ENCODE measurements at places on chromosomes 11 and 22.

DNA sequence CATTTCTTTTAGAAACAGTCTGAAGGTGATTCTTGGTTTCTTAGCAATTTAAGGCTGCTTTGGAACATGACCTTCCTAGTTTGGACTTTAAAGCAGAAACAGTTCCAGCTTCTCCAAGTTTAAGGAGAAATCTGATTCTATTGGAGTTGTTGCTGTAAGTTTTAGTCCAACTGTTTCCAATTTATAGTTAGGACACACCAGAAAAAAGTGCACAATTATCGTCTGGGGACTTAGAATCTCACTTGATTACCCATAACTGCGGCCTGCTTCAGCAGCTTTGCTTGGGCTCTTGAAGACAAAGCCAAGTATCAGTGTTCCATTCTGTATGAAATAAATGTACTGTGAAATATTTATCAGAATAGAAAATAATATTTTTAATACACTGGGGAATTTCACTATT, 246.6 kb downstream of the TMEM135 start:
- DNase-seq = no peak

DNA sequence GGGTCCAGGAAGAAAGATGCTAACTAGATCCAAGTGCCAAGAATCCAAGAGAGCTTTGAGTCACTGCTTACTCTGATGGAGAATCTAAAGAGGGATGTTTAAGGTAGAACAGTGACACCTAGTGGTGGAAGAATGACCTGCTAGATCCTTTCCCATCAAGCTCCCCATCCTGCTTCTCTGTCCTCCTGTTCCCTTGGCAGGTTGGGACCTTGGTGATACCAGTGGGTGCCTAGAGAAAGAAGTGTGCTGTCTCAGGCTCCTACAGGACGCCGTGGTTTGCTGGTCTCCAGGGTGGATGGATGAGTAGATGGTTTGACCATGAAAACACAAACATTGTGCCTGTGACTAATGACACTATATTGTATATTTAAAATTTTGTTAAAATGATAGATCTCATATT, 383.7 kb downstream of the TMEM135 start:
- peak; percentile 62 for DNase-seq

GRCh38 chr11:297586-298405, 1.5 kb downstream of the IFITM5 start:
- DNase-seq = no peak

- DNase-seq = no peak
Observed at GRCh38 chr22:33889748-33890147, 30.5 kb downstream of the LARGE1 start.

DNA sequence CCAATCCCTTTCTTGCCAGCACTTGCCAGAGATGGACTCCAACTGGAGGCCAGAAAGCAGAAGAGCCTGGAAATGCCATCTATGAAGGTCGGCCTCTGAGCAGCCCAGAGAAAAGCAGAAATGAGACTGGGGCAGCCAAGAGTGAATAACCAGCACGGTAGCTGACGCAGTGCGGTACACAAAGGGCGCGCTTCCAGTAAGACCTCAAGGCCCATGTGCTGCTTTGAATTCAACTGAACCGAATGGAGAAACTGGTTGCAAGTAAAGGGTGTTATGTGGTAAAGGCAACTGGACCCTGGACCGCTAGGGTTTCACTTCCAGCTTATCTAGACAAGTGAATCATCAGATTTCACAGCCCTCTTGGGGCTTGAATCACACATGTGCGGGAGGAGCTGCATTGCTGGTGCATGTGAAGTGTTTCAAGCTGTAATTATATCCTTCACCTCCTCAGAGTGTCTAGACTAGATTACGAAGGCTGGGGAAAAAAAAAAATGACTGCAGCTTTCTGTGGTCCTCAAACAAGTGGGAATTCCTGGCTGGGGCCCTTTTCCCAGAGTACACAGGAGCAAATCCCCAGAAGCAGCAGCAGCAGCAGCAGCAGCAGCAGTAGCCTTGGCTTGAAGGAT, 128.9 kb downstream of the CCDC34 start:
- DNase-seq = no peak

DNA sequence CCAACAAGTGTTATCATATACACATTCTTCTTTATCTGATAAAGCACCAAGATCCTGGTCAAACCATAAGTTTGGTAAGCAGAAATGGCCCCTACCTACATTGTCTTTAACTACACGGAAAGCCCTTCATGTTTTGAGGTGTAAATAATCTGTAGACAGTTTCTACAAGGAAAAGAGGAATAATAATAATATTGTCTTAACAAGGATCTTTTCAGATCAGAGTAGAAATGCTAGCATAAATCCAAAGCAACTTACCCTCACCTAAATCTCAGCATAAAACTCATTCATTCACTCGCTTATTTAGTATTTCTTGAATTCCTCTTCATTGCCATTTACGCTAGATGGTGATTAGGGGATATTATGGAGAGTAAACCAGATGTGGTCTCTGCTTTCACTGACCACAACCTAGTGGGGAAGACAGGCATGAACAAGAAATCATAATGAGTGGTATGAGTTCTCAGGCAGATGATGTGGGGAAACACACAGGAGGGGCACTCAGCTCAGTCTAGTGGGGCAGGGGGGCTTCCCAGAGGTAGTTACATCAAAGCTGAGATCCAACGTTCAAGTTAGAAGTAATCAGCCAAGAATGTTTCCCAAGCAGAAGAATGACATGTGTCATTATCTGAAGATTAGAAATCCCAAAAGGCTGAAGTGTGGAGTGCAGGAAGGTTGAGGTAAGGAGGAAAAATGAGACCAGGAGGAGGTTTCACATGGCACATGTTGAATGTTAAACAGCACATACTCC, 65.4 kb upstream of the ZC3H12C start:
- no peak for DNase-seq

- DNase-seq = no peak
Observed at GRCh38 chr11:5336331-5336730, 7.0 kb downstream of the OR51B5 start.

GRCh38 chr11:108870373-108871020, 205.6 kb downstream of the DDX10 start:
- no peak for DNase-seq

DNA sequence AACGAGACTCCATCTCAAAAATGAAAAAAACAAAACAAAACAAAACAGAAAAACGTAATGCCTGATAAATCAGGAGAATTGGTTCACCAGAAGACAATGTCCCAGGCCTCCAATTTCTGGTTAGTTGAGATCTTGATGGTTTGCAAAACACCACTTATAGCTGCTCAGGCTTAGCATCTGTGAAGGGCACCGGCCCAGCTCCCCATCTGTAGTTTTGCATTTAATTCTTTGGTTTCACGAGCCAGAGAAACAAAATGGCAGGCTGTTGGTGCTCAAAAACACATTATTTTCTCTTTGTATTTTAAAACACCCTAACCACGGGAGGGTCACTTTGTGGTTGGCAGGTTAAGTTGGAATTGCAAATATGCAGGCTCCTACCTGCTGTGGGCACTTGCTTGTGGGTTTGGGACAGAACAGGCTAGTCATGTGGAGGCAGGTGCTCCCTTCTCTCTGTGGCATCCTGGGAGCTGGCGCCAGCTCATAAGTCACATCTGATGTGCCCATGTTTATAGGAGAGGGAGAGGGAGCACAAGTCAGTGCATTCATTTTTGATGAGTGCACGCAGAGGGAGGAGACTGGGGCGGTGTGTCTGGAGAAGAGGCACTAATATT, 145.9 kb downstream of the CEP164 start:
- no peak for DNase-seq

DNA sequence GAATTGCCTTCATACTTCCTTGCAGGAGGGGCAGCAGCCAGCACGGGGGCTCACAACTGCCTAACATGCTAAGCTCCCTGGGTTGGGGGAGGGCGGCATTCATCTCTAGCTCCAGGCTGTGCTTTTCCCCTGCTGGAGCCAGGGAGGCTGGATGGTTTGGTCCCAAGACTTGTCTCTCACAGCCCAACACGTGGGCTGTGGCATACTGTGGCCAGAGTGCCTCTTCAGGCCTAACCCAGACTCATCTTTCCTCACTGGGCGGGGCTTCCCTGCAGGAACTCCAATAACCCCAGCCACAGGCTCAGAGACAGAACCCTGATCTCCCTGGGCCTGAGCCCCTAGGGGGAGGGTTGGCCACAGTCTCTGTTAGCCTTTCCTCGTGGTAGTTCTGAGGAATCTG, 121.9 kb upstream of the PLET1 start:
- DNase-seq = no peak

DNA sequence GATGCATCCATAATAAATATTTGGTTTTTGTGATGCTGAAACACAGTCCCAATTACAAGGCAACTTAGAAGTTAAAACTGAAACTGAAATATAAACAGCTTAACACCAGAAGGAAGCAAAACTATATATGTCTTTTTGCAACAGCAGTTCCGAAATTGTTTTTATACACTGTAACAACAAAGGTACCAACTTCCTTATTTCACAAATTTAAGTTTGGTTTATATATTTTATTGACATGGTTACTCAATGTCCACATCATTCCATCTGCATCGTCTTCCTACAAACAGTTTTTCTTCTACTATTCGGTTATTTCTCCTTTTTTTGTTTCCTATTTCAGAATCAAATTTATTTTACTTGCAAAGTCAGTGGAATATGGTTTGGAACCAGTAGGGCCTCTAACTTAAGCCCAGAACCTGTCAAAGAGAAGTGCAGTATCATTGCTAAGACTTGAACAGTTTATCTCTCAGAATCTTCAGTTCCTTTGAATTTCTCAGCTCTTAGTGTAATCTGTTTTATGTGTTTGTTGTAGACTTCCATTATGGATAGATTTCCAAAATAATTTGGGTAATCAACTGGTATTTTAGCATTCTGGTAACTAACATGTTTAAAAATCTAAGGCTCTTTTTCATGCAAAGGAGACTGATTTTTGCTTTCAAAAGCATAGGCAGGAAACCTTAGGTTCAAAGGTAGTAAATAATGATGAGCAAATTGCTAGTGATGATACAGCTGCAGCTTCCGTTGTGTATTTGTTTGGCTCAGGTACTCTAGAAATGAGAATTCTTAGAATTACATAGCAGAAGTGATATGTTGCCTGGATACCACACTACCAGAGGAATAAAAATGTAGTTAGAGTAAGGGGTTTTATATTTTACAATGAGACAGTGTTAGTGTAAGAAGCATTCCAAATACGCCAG, 8.2 kb upstream of the HSPA8 start:
- peak; percentile 45 for DNase-seq

- DNase-seq = no peak
Observed at GRCh38 chr11:73194593-73194992, 23.5 kb upstream of the P2RY2 start.

DNA sequence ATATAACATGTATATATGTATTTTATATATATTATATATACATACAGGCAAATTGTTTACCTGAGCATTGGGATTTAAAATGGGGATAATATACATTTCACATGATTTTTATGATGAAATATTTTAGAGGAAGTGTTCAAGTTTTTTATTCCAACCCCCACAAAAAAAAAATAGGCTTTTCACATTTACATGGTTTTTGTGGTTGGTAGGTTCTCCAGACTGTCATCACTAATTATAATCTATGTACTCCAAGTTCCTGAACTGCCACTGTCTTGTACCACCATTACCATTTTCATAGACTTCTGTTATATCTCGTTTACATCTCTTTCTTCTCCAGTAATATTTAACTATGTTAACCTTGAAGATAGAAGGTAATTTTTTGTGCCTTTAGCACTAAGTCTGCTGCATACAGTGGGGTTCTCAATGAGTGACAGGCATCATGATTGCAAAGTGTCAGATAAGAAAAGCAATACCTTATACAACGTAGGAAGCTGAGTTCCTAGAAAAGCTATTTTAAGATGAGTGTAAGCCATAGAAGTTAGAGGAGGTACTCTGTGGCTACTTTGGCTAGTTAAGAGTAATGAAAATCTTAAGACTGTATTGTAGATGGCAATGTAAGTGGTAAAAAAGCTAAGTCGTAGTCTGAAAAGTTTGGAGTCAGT, 5.2 kb downstream of the TMEM126A start:
- no peak for DNase-seq

GRCh38 chr11:134139873-134140331, 71.0 kb downstream of the JAM3 start:
- DNase-seq = no peak

DNA sequence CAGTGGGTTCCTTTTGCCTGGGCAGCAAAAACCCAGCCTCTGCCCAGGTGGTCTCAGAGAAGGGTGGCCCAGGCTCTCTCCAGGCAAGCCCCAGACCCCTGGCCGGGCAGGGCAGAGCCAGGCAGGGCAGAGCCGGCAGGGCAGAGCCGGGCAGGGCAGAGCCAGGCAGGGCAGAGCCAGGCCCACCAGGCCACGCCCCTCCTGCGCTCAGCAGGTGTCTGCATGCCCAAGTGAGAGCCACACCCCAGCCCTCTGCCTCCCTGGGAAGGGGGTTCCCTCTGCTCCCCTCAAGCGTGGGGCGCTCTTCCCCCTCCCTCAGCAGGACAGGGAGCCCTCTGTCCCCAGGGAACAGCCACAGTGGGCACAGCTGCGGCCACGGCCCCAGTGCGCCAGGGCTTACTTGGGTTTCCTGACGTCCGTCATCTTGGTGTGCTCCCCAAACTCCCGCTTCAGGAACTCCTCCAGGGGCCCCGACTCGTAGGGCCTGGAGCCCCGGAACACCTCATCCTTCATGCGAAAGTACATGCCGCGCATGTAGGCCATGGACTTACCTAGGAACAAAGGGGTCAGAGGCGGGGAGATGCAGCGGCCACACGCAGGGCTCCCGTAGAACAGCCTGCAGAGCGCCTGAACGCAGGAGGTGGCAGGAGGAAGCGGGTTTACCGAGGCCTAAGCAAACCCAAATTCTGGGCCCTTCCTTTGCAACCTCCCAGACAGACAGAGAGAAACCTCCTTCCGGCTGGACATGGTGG, 10.1 kb upstream of the BAIAP2L2 start:
- DNase-seq = no peak

GRCh38 chr11:22042081-22042480, 150.8 kb upstream of the ANO5 start:
- no peak for DNase-seq

- DNase-seq = no peak
Observed at GRCh38 chr11:110177086-110177456, 83.9 kb downstream of the ZC3H12C start.

DNA sequence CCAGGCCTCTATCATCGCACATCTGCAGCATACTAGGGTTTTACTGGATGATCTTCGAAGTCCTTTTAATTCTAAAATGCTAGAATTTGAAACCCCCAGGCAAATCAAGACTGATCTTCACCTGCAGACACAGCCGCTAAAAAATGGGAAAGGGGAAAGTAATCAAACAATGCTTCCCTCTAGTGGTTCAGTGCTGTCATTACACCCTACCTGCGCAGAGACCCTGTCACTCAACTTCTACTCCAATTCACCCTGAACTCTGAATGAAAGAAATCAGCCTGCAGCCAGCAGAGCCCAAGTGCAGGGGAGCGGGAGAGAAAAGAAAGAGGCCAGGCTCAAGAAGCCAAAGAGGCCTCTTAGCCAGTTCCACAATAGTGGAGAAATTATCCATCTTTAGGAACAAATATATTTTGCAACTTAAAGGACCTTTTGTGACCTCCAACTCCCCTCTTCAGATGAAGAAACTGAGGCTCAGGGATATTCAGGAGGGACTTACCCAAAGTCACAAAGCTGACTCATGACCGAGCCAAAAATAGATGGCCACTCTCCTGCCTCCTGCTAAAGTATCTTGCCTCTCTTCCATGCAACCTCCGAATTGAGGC, 33.0 kb downstream of the SERGEF start:
- no peak for DNase-seq
